Naive thymus-derived CD8-positive, alpha-beta T cell (primary cell): ENCODE measurements at places on chromosomes 2 and 18. TPM values are rescaled to one million over a fixed set of nuclear protein-coding genes. Genes with fewer than 3 reads are reported as not detected.

The MAPK4 gene
- not detected for total RNA-seq

The CCDC138 gene
- 10.4 TPM for total RNA-seq

The SMAD7 gene
- 32.5 TPM for total RNA-seq

The ITPRIPL1 gene
- 1.4 TPM for total RNA-seq

The TMSB10 gene
- 1,479 TPM for total RNA-seq

The DRC1 gene
- not detected for total RNA-seq
